ENCODE measurements at places on chromosomes 6 and 20. TPM values are rescaled to one million over a fixed set of nuclear protein-coding genes. Genes with fewer than 3 reads are reported as not detected.

GRCh38 chr6:29925727-29926412 lies 16.5 kb upstream of the HLA-A start:
- DNase-seq: no peak
- H3K36me3 ChIP-seq: peaks cover 16% of the 10 kb centered on the region
- H3K4me3 ChIP-seq: peak overlapping the region; percentile 81

GRCh38 chr20:40978761-40979160 lies 49.9 kb upstream of the TOP1 start:
- peaks cover 10% of the 10 kb centered on the region for H3K36me3 ChIP-seq
- H3K4me3 ChIP-seq: no peak overlapping the region
- DNase-seq: no peak

DNA sequence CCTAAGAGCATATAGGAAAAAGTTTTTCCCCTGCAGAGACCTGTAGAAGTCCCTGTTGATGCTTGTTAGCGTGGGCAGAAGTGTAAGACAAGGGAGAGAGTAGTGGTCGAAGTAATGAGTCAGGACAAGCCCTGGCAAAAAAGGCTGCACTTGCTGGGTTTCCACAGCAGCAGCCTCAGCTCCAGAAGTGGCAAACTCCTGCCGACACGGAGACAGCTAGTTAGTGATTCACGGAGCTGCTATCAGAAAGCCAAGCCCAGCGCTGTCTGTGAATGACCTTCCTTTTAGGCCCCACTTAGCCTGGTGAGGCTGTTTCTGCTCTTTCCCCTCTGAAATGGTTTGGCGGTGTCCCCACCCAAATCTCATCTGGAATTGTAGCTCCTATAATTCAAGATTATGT lies 109.1 kb downstream of the FAM50B start:
- peaks cover 19% of the 10 kb centered on the region for H3K27me3 ChIP-seq
- peaks cover 5% of the 10 kb centered on the region for H3K4me1 ChIP-seq
- no peak overlapping the region for H3K27ac ChIP-seq
- peaks cover 3% of the 10 kb centered on the region for H3K36me3 ChIP-seq
- no peak overlapping the region for H3K4me3 ChIP-seq

- H3K27me3 ChIP-seq: no peaks in the 10 kb centered on the region
- no peak overlapping the region for H3K4me3 ChIP-seq
- no peak for DNase-seq
- peaks cover 52% of the 10 kb centered on the region for H3K4me1 ChIP-seq
Observed at GRCh38 chr20:57404006-57404405, 12.8 kb downstream of the RBM38 start.

- no peak overlapping the region for H3K27ac ChIP-seq
- no peak overlapping the region for H3K4me3 ChIP-seq
- no peaks in the 10 kb centered on the region for H3K36me3 ChIP-seq
- no peak for DNase-seq
Observed at GRCh38 chr20:50992336-50992732, 30.6 kb downstream of the KCNG1 start.

- no peaks in the 10 kb centered on the region for H3K27me3 ChIP-seq
- no peak overlapping the region for H3K4me3 ChIP-seq
- H3K36me3 ChIP-seq: no peaks in the 10 kb centered on the region
Observed at GRCh38 chr20:39823224-39823623, 861.1 kb downstream of the DHX35 start.

DNA sequence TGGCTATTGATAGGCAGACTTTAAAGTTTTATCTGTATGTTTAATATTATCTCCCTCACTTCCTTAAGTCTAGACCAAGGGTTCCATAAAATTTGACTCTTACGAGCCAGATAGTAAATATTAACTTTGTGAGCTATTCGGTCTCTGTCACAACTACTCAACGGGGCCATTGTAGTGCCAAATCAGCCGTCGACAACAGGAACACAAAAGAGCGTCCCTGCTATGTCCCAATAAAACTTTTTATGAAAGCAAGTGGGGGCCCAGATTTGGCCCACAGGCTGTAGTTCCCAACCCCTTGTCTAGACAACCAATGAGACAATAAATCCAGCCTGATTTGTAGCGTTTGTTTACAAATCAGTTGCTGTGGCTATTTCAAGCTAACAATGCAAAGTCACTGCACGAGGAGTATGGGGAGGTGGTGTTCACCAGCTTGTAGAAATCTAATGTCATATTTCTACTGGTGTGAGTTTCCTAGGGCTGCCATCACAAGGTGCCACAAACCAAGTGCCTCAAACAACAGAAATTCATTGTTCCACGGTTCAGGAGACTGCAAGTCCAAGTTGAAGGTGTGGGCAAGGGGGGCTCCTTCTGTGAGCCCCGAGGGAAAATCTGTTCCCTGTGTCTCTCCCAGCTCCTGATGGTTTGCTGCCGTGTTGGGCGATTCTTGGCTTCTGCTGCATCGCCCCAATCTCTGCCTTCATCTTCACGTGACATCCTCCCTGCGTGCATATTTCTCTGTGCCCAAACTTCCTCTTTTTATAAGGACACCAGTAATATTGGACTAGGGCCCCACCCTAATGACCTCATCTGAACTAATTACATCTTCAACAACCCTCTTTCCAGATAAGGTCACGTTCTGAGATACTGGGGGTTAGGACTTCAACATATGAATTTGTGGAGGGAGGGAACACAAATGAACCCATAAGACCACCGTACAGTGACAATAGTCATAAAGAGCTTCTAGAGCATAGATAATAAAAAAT lies 356.0 kb upstream of the JARID2 start:
- H3K4me3 ChIP-seq: no peak overlapping the region
- DNase-seq: no peak
- no peaks in the 10 kb centered on the region for H3K27me3 ChIP-seq
- H3K36me3 ChIP-seq: no peaks in the 10 kb centered on the region

DNA sequence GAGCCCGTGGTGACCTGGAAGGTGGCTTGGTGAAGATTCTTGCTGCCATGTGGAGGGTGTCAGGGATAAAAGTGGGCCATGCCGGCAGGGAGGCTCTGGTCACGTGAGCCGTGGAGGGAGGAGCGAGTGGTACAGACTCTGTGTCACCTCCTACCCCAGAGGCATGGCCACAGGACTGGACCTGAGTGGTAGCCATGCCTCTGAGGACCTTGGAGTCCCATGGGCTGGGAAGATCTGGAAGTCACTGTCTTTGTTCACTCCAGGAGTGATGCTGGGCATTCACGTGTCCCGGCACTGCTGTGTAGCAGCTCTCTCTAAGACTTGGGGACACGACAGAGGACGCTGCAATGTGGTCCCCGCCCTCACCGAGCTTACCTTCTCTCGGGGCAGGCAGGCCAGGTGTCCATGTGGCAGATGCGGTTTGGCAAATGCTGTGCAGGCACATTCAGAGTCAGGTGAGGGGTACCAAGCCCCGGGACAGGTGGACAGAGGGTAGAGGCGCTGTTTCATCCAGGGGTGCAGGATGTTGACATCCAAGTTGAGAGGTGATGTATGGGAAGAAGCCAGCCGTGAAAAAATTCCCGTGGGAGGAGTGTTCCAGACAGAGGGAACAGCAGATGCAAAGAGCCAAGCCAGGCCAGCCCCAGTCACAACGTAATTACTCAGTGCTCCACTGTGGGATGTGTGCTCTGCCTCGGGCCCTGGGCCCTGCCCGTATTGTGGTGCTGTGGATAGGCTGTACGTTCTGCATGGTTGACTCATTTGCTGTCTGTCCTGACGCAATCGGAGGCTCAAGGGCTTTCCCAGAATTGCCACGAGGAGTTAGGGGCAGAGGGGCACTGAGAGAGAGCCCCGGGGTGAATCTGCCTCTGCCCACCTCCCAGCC lies 307.8 kb downstream of the TAF4 start:
- H3K4me3 ChIP-seq: no peak overlapping the region
- no peaks in the 10 kb centered on the region for H3K27me3 ChIP-seq
- no peaks in the 10 kb centered on the region for H3K4me1 ChIP-seq
- no peak for DNase-seq
- no peaks in the 10 kb centered on the region for H3K36me3 ChIP-seq
- no peak overlapping the region for H3K27ac ChIP-seq

DNA sequence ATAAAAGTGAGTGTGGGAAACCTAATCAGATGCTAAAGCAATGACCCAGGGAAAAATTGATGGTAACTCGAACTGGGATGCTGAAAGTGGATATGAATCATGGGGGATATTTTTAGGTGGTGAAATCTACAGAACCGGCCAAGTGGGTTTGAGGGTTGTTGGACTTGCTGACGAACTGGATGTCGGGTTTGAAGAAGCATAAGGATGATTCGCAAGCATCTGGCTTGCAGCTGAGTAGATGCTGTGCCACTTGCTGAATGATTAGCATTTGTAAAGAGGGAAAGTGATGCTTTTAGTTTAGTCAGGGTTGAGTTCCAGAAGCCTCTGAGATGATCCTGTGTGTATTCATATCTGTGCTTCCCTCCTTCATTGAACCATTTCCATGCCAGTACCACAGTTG lies 54.9 kb downstream of the UBR2 start:
- H3K27me3 ChIP-seq: no peaks in the 10 kb centered on the region
- no peak overlapping the region for H3K4me3 ChIP-seq
- no peak overlapping the region for H3K27ac ChIP-seq

The KCNQ2 gene
- total RNA-seq: 0.10 TPM

The PACRG gene
- total RNA-seq: 0.32 TPM

The PRL gene
- total RNA-seq: not detected

The OPRM1 gene
- total RNA-seq: not detected

Measured in activated CD4-positive, alpha-beta T cell treated with anti-CD3 and anti-CD28 coated beads, Interleukin-2, amount 10 ng/mL, durations not matched to agents 7 days and 5 days (primary cell).